ENCODE measurements at places on chromosomes 4 and X. TPM values are rescaled to one million over a fixed set of nuclear protein-coding genes. Genes with fewer than 3 reads are reported as not detected.

Gene LRRC66
- 0.77 TPM for total RNA-seq

Gene ADGRL3
- total RNA-seq, result not detected

Gene VEGFC
- total RNA-seq, result 13.4 TPM

Gene H2BW2
- not detected for total RNA-seq

Gene TMSB15A
- 2.0 TPM for total RNA-seq

Data from bronchial smooth muscle cell (primary cell).